ENCODE measurements at places on chromosomes 6 and 20.

DNA sequence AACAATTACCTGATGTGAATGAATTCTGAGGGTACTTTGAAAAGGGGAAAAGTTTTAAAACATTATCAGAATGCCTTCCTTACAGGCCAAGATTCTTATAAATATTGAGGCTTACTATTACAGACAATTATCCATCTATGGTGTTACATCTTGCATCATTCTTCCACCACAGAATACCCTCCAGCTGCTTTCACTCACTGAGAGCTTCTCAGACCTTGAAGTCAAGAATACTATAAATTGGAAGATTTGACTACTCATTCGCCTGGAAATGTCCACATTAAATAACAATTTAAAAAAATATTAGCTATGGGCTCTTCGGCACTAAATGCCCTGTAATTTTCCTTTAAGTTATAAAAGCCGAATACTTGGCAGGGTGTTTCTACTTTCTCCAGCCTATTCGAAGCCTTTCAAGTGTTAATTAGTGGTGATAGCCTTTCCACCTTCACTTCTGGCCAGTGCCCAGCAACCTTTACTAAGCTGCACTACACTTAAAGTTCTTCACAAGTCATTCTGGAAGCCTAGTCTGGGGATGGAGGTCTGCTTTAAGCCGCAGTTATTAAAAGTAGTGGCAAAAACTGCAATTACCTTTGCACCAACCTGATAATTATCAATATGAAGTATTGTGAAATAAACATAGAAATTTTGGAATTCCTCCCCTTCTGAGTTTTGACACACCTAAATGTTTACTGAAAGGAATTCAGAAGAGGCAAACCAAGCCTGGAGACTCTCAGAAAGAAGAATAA lies 100.9 kb downstream of the BMP5 start:
- DNase-seq = no peak

DNA sequence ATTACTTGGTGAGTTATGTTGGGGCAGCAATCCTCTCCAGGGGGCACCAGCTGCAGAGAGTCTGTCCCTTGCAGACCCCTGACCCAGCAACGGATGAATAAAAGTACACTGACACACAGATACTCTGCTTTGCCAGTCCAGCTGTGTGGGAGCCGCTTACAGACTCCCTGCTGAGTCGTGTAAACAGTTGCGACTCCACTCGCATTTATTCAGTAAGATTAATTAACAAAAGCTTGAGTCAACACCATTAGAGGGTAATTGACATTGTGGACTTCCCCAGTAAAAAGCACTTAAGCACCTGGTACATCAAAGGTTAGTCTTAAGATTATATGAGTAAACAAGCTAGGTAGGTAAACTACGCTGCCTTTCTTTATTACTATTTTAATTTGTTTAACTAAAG lies 92.0 kb upstream of the TMEM181 start:
- no peak for DNase-seq

DNA sequence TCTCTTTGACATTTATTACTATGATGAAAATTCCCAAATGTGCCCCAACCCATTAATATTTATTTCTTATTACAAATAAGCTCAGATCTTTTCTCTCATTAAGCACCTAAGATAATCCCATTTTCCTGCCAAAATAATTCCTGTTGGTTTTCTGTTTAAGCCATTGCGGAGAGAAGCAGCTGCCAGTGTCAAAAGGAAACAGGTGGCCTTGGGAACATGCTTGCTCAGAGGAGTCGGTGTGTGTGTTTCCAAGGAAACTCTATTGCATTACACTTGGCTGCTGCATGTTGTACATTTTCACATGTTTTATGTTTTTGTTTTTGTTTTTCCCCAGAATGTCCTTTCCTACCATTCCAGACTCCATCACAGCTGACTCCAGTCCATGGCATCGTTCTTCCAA lies 56.4 kb downstream of the CD24 start:
- no peak for DNase-seq

- DNase-seq = no peak
Measured at GRCh38 chr6:4778086-4778485, 1.9 kb downstream of the CDYL start.

GRCh38 chr6:79630883-79631692 lies at the start of gene SH3BGRL2:
Gene SH3BGRL2, plus strand, starts transcription at chr6:79631329. Its CDS starts 133 bp downstream, at chr6:79631462.
- peak; percentile 16 for DNase-seq

- DNase-seq = no peak
Measured at GRCh38 chr6:170179616-170180324, 111.1 kb downstream of the DLL1 start.

DNA sequence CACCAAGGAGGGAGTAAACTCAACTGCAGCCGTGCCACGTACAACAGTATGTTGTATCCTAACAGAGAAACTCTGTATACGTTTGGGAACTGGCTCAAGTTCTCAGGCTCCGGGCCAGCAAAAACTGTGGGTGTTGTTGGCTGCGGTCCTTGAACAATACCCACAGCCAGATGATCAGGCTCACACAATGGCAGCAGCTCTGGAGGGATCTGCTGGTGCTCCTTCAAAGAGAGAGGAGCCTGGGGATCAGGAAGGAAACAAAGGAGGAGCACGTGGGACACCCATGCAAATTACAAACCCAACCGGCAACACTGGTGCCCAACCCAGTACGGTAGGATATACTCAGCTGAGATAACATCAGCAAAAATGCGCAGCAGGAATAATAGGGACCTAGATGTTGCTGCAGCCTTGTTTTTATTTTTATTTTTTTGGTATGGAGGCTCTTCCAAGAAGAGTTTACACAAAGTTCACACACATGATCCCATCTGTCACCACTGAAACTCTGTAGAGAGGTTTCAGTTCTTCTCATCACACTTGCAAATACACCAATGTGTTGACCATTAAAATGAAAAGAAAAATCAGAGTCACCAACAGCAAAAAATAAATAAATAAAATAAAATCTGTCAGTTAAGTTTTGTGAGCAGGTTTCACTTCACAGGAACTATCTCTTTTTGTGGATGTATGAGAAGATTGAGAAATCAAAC lies 41.2 kb upstream of the PDE10A start:
- no peak for DNase-seq

- no peak for DNase-seq
Measured at GRCh38 chr6:43521836-43522235, 4.9 kb downstream of the POLR1C start.

- DNase-seq = no peak
Measured at GRCh38 chr6:3405182-3405518, 51.7 kb downstream of the SLC22A23 start.

DNA sequence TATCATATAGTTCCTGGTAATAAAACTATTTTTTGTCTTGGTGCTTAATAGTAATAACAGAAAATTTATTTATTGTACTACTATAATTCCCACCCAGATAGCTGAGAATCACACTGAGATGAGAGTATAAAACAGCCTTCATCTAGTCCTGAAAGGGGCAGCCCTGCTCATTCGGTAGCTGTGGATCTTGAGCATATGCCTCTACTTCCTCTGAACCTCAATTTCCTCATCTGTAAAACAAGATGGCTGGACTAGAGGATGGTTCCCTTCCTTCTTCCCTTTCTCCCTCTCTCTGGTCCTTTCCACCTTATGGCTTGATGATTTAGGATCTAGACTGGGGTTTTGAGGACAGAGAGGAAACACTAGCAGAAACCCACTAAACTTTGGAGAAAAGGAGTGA lies 15.0 kb downstream of the FKBP5 start:
- no peak for DNase-seq

DNA sequence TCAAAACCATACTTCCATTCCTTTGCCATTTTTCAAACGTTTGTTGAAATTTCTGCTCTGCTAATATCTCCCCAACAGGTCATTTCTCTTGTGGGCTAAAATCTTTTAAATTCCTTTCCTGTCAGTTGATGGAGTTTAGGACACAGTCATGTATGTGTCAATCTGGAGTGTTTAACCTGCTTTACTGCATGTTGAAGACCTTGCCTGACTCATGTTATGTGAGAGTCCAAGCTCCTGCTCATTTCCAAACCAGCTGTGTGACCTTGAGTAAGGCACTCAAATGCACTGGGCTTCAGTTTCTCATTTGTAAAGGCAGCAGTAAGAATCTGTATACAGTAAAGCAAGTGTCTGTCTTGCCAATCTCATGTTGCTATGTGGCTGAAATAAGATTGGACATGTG lies 171.9 kb upstream of the SPACA1 start:
- no peak for DNase-seq

DNA sequence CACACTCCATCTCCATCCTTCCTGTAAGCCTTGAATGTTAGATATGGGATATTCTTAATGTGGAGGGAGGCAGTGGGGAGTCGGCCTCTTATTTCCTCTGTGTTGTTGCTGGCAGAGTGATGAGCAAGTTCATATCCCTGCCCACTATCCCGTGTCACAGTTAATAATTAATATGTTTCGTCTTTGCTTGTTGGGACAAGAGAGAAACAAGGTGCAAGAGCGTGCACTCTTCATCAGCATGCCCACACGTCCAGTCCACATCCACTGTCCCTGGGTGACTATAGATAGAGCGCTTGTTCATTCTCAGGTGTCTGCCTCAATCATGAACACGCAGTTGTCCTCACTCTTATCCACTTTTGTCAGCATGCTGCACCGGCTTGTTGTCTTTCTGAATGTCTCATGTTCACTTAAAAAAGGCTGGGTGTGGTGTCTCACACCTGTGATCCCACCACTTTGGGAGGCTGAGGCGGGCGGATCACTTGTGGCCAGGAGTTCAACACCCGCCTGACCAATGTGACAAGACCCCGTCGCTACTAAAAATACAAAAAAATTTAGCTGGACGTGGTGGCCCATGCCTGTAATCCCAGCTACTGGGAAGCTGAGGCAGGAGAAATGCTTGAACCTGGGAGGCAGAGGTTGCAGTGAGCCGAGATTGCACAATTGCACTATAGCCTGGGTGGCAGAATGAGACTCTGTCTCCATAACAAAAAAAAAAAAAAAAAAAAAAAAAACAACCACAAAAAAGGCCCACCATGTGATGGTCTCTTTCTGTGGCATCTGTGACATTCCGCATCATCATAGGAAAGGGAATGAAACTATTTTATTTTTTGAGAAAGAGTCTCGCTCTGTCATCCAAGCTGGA lies 34.2 kb downstream of the PPP1R3G start:
- no peak for DNase-seq

GRCh38 chr6:108621117-108621516 lies 60.4 kb downstream of the FOXO3 start:
- DNase-seq = no peak

DNA sequence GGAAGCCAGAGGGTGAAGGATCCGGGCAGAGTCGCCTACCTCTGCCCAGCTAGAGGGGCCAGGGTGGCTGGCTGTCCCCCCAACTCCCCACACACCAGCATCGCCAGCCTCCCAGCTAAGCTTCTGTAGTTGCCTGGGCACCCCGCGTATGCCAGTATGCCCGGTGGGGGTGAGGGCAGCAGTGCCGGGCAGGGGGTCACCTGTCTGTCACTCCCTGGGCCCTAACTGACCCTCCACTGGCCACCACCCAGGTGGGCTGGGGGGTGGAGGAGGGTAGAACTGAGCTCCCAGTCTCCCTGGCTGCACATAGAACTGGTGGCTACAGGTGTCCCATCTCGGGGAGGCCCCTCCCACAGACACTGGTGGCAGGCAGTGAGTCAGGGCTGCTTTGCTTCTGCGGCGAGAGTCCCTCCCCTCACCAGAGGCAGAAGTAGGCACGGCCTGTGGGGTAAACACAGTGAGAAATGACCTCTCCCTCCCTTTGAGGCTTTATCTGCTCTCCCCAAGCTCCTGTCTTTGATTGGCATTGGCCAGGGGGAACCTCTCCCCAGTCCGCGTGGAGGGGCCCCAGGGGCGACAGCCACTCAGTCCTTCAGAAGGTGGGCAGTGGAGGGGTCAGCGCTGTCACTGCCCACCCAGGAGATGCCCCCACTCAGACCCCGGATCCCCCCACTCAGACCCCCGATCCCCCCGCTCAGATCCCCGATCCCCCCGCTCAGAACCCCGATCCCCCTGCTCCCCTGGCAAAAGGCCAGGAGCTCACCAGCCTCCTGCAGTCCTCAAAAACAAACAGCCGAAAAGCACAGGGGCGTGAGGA lies 2.5 kb downstream of the NTSR1 start:
- DNase-seq = no peak

GRCh38 chr20:56842056-56842455 lies 212.9 kb downstream of the TFAP2C start:
- no peak for DNase-seq

DNA sequence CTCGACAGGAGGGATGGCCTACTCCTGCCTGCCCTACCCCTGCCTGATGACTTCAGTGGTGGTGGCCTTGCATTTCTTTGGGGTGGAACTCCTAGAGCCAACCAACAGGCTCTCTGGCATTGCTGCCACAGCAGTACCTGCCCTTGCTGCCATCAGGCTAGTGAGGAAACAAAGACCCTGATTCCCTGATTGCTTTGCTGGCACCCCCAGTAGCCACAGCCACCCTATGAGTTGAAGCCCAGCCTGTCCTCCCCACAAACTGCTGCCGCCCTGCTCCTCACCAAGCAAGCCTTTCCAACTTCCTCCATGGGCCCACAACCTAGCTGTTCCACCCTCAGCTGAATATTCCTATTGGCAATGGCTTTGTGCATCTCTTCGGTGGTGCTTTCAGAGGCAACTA lies 52.5 kb upstream of the KHDRBS2 start:
- DNase-seq = no peak

- DNase-seq = no peak
Measured at GRCh38 chr20:10532361-10532760, 97.3 kb downstream of the SLX4IP start.

- no peak for DNase-seq
Measured at GRCh38 chr20:21189761-21190523, 64.1 kb downstream of the KIZ start.

- no peak for DNase-seq
Measured at GRCh38 chr6:71420693-71421328, 132.2 kb downstream of the OGFRL1 start.

GRCh38 chr6:1263039-1263849 lies 48.7 kb upstream of the FOXQ1 start:
- no peak for DNase-seq

DNA sequence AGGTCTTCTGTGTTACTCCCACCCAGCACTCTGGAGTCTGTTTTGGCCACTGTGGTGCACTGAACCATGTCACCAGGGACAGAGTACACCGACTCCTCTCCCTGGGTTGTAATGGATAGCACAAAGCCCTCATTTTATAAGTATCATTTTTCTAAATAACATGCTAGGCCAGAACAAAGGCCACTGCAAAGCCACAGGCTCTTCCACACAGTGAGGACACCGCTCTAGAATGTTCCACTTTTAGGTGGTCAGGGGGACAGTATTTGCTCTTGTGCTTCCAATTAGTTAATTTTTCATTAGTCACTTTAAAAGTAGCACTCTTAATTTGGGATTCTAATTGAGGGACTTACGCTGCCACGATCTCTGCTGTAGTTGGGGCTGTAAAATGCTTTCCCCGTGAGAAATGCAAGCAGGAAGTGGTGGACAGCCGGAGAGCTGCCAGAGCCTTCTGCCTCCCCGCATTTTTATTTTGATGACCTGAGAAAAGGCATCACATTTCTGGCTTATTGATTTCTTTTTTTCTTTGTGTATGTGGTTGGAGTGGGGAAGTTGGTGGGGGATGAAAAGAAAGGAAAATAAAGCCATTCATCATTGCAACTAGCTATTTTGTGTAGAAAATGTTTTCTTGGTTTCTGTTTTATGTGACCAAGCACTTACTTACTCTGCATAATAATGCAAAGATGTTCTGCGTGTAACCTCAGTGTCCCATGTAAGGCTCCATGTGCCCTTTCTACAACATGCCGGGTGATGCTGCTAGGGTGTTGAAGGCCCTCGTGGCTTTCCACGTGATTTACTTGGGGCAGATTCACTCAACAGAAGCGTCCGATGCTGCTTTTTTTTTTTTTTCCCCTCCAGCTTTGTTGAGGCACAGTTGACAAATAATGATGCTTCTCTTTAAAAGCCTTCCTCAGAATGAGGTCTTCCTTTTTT lies 195.9 kb downstream of the SASH1 start:
- no peak for DNase-seq
